Left renal pelvis (tissue), 4 donors: ENCODE measurements at places on chromosomes 16 and 17. TPM values are rescaled to one million over a fixed set of nuclear protein-coding genes. Genes with fewer than 3 reads are reported as not detected.

DNA sequence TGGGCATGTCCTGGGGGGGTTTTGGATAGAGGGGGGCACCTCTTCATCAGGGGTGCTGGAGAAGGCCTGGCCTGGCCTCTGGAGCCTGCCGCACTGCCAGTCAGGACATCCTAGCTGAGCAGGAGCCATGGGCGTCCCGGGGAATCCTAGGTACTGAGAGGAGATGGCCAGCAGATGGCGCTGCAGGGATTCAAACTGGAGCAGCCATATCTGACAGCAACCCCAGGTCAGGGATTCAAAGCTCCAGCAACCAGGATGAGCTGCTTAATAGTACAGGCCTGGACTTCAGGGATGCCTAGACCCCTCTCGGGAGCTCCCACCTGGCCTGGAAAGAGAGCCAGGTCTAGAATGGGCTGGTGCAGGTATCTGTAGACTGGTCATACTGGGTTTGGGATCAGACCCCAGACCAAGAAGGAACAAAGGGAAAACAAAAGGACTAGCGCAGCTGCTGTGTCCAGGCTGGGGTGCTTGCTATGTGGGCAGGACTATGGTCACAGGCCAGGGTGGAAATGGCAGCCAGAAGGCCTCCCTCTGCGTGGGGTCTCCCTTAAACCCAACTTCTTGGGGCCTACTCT, 306.9 kb upstream of the RBFOX1 start:
- no peak for DNase-seq

GRCh38 chr17:32673964-32674363, 187.2 kb downstream of the CDK5R1 start:
- no peak for DNase-seq

- no peak for DNase-seq
These were observed 19.2 kb downstream of the ACSM1 start for GRCh38 chr16:20678242-20678641.

DNA sequence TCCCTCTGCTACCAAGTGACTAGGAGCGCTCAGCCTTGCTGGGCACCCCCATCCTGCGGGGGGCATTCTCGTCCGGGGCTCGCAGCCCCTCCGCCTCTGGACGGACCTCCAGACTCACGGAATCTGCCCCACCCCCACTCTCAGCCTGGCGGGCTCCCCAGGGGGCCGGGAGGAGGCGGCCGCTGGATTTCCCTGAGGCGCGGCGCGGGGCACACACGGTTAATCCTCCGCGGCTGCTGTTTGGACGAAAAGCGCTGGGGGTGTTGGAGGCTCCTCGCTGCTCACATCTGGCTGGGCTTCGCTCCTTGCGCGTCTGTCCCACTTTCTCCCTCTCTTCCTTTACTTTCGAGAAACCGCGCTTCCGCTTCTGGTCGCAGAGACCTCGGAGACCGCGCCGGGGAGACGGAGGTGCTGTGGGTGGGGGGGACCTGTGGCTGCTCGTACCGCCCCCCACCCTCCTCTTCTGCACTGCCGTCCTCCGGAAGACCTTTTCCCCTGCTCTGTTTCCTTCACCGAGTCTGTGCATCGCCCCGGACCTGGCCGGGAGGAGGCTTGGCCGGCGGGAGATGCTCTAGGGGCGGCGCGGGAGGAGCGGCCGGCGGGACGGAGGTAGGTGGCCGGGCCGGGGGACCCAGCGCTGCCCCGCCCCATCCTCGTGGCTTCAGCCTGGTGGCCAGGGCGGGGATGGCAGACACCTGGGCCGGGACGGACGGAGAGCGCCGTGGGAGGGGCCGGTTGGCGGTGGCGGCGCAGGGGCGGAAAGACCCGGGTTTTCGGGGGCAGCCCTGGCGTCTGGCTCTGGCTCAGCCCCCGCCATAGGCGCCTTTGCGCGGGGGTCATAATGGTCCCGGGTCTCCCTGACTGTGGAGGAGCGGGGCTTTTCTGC, at the start of gene C1QTNF1:
Gene C1QTNF1 (plus strand): TSS at position 284 of the 886 bp plus-strand sequence. CDS start 19,800 bp downstream, outside the sequence.
- no peak for DNase-seq

DNA sequence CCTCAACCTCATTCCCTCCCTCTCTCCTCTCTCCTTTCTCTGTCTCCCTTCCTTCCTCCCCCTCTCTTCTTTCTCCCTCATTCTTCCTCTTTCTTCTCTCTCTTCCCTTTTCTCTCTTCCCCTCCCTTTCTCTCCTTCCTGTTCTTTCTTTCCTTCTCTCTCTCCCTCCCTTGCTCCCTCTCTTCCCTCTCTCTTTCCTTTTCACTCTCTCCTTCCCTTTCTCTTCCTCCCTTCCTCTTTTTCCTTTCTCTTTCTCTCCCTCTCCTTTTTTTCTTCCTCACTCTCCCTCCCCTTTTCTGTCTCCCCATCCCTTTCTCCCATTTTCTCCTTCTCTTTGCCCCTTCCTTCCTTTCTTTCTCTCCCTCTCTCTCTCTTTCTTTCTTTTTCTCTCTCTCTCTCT, 7.9 kb upstream of the ELAC2 start:
- DNase-seq = no peak

GRCh38 chr16:82452004-82452756, 174.6 kb upstream of the CDH13 start:
- no peak for DNase-seq

GRCh38 chr17:17921192-17922069, 50.8 kb downstream of the TOM1L2 start:
- no peak for DNase-seq

DNA sequence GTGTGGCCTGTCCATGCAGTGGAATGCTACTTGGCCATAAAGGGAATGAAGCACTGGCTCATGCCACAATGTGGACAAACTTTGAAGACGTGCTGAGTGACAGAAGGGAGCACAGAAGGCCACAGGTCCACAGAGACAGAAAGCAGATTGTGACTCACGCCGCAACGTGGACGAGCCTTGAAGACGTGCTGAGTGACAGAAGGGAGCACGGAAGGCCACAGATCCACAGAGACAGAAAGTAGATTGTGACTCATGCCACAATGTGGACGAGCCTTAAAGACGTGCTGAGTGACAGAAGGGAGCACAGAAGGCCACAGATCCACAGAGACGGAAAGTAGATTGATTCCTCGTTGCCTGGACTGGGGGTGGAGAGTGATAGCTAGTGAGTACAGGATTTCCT, 19.2 kb downstream of the ZC3H18 start:
- DNase-seq = no peak

Gene MMP28
- 2.5 TPM for polyA plus RNA-seq

Gene RPGRIP1L
- polyA plus RNA-seq = 18.8 TPM

Gene SCNN1G
- polyA plus RNA-seq = 45.0 TPM

Gene EEF2K
- 15.7 TPM for polyA plus RNA-seq

Gene RAB26
- 4.0 TPM for polyA plus RNA-seq

Gene C17orf50
- polyA plus RNA-seq = not detected

Gene TMEM97
- polyA plus RNA-seq = 53.9 TPM
